ENCODE measurements at places on chromosomes 11 and 22.

- no peak for DNase-seq
These were observed 49.3 kb upstream of the RTL6 start for GRCh38 chr22:44547371-44547770.

- no peak for DNase-seq
These were observed 401.5 kb downstream of the TBC1D22A start for GRCh38 chr22:47163856-47164513.

GRCh38 chr11:56910046-56910773, 78.5 kb upstream of the OR5AK2 start:
- no peak for DNase-seq

- DNase-seq = no peak
These were observed 645.7 kb upstream of the TENM4 start for GRCh38 chr11:80086496-80087055.

DNA sequence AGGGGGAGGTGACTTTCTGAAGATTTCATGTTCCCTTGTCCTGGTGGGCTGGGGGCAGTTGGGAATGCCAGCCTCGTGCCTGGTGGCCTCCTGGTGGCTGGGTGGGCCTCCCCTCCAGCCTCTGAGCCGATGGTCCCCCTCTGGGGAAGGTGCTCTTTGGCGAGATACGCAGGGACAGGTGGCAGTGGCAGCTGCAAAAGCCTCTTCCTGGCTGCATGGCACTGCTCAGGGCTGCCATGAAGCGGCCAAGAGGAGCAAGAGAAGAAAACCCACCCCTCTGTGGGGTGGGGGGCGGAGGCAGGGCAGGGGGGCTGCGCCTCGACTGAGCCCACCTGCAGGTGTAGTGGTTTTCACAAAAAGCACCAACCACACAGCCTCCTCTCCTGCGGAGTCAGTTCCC, 61.8 kb upstream of the PHF21B start:
- DNase-seq = no peak

- DNase-seq = no peak
These were observed 14.2 kb downstream of the RAB6A start for GRCh38 chr11:73746701-73747100.

DNA sequence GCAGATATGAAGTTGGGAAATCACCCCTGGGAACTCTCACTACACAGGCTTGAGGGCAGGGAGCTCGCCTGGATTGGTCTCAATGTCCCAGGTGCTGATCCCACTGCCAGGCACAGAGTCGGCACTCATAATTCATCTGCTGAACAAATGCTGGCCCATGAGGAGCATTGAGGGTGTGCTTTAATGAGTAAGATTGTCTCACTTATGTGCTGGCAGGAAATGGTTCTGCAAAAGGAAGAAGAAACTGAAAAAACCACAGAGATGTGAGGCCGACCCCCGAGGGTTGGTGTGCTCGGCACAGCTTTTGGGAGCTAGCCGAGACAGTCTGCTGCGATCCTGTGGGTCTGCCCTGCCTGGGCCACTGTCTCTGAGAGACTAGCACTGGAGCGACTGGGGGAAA, 9.4 kb downstream of the PLAAT2 start:
- DNase-seq = peak; percentile 58

- no peak for DNase-seq
These were observed 405 bp downstream of the SFI1 start for GRCh38 chr22:31496735-31497146.

- DNase-seq = no peak
These were observed 163.9 kb downstream of the CRYBB2 start for GRCh38 chr22:25383278-25383820.

DNA sequence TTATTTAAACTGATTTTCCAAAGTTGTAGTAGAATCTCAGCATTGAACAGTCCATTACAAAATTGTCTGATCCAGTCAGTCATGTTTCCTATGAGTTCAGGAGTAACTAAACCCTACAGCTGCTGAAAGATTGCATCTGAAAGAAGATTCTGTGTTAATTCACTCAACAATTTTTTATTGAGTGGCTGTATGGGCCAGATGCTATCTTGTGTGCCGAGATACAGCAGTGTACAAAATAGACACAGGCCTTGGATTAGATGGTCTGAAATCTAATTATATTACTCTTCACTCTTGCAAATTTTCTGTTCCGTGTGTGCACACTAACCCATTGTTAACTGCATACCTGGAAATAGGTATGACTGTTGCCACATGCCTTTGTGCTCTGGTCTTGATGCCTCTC, 7.3 kb downstream of the GVQW3 start:
- DNase-seq = no peak

- no peak for DNase-seq
These were observed 78.0 kb downstream of the MYEOV start for GRCh38 chr11:69371731-69372588.

- DNase-seq = no peak
These were observed 16.2 kb upstream of the PVALB start for GRCh38 chr22:36833073-36833472.

DNA sequence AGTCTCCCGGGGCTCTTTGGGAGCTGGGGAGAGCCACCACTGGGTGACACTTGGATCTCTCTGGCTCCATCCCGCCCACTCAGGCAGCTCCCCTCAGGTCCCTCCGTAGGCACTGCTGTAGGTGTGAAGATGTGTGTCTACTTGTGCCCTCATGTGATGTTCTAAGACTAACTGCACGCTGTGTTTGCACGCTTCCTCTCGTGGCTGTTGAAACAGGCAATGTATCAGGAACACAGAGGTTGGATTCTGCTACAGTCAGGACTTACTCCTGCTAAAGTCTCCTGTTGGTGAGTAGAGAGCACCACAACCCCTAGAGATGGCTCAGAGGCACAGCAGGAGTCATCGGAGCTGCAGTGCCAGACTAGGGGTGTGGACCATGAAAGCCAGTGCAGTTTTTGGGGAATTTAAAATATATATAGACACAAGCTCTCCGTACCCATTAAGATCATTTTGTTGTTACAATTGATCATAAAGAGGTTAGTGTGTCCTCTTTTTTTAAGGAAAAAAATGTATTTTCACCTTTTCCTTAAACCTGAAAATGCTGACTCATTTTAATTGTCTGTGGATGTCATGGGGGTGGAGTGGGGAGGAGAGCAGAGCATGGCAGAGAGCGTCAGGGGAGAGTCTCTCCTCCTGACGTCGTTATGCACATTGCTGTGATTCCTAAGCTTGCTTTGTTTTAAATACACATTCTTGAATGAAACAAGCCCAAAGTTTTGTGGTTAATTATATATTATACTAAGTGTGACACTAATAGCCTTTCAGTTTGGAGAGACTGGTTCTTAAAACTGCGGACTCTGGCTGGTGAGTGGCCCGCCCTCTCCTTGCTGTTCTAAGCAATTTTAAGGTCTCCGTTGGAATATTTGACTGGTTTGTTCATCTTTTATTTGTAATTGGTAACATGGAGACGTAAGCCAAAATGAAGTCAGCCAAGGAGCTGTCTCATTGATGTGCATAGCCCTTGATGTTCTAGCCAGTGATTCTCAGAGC, 16.2 kb upstream of the CTTN start:
- no peak for DNase-seq

- DNase-seq = no peak
These were observed 348.4 kb upstream of the NARS2 start for GRCh38 chr11:78922859-78923625.

Data from GM12892 (cell line).